ENCODE measurements at places on chromosomes 16 and 17.

GRCh38 chr16:30748634-30749445, 615 bp downstream of the PHKG2 start:
- DNase-seq, result no peak

- DNase-seq, result no peak
These were observed 499.0 kb downstream of the MAF start for GRCh38 chr16:79101491-79101890.

GRCh38 chr17:78422872-78423588, 44.6 kb downstream of the PGS1 start:
- no peak for DNase-seq

DNA sequence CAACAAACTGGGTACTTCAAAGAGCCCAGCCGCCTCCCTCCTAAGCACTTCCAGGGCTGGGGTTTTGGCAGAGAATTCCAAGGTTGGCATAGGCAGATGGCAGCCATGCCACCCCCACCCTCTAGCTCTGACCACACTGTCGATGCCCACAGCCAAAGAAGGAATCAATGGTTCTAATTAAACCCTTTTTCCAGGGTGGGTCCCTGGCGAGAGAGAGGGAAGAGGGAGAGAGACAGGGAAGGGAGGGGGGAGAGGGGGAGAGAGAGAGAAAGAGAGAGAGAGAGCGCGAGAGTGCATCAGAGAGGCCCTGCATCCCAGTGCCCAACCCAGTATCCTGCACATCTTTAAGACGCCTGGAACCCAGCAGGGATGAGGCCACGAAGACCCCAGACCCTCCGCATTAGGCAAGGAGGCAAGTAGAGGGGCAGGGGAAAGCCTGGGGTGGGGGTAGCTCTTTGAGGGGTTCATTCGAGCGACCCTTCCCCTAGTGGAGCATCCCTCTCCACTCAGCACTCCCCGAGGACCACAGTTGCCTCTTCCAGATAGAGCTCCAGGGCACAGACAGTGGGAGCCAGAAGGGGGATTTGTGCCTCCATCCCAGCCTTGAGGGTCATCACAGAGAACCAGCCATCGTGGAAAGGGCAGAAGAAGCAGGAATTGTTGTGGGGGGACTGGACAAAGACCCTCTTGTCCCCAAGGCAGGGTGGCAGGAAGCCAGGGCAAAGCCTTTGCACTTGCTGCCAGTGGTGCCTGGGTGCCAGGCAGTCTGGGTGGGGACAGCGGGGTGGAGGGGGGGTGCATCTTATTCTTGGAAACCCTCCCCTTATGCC, 2.6 kb downstream of the SRCIN1 start:
- DNase-seq, result no peak

- DNase-seq, result no peak
These were observed 230.4 kb upstream of the GSE1 start for GRCh38 chr16:85382717-85383118.

GRCh38 chr16:28003923-28004322, 59.6 kb downstream of the GSG1L start:
- DNase-seq, result no peak

GRCh38 chr17:46147296-46147695, 45.9 kb downstream of the KANSL1 start:
- no peak for DNase-seq

- DNase-seq, result no peak
These were observed 63.0 kb downstream of the GSG1L start for GRCh38 chr16:28000314-28001169.

GRCh38 chr16:53755026-53755910, 51.3 kb downstream of the FTO start:
- DNase-seq, result no peak

DNA sequence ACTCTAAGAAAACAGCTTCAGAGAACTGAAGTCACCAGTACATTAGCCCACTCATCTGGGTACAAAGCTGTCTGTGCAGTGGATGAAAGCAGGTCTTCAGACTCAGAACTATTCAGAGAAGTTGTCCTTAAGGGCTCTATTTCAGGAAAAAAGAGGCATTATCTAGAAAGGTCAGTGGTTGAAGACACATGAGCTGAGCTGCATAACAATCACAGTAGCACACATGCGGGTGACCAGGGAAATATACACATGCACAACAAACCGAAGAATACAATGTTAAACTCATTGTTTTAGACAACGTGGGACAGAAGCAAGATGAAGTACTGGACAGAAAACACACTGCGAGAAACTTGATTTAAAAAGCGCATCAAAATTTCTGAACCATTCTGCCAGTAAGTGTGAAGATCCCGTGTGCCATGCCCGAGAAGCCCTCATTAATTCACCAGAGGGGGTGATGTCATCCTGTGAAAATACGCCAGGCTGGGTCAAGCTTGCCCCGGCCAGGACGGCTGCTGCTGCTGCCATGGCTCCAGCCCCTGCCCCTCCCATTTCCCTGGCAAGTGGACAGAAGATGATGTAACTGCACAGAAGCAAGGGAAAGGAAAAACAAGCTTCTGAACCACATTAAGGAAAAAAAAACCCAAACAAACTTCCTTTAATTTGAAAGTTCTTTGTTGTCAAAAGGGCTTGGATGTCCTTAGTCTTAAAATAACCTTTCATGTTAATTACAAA, 10.1 kb downstream of the DYNC1LI2 start:
- DNase-seq, result no peak

DNA sequence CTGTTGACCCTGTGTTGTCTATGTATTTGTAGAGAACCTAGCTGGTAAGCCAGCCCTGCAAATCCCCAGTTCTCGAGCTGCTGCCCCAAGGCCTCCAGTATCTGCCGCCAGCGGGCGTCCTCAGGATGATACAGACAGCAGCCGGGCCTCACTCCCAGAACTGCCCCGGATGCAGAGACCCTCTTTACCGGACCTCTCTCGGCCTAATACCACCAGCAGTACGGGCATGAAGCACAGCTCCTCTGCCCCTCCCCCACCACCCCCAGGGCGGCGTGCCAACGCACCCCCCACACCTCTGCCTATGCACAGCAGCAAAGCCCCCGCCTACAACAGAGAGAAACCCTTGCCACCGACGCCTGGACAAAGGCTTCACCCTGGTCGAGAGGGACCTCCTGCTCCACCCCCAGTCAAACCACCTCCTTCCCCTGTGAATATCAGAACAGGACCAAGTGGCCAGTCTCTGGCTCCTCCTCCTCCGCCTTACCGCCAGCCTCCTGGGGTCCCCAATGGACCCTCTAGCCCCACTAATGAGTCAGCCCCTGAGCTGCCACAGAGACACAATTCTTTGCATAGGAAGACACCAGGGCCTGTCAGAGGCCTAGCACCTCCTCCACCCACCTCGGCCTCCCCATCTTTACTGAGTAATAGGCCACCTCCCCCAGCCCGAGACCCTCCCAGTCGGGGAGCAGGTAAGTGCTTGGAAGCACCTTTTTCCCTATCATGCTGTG, 23.1 kb upstream of the CDC6 start:
- DNase-seq, result no peak

- DNase-seq, result no peak
These were observed 42.4 kb upstream of the DOC2B start for GRCh38 chr17:223723-224471.

DNA sequence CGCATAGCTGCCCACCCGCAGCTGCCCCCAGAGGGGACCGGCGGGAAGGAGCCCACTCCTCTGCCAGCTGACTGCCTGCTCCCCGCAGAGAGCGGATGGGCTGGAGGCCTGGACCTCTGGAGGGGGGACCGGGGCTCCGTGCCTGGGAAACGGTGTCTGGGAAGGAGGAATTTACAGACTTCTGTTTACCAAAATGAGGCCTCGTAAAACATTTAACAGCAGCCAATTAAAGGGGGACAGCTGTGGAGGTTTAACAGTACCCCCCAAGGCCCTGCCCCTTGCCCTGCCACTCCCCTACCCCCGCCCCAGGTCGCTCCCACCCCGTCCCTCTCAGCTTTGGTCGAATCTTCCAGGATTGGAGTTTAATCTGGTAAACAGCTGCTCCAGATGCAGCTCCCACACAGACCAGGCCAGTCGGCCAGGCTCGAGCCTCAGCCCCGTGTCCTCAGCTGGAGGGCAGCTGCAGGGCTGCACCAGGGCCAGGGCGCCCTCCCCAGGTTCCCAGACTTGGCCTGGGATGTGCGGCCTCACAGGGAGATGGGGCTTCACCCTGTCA, 41.1 kb downstream of the BAHCC1 start:
- DNase-seq, result no peak

GRCh38 chr16:85612191-85612800, 826 bp upstream of the GSE1 start:
- peak; percentile 30 for DNase-seq

DNA sequence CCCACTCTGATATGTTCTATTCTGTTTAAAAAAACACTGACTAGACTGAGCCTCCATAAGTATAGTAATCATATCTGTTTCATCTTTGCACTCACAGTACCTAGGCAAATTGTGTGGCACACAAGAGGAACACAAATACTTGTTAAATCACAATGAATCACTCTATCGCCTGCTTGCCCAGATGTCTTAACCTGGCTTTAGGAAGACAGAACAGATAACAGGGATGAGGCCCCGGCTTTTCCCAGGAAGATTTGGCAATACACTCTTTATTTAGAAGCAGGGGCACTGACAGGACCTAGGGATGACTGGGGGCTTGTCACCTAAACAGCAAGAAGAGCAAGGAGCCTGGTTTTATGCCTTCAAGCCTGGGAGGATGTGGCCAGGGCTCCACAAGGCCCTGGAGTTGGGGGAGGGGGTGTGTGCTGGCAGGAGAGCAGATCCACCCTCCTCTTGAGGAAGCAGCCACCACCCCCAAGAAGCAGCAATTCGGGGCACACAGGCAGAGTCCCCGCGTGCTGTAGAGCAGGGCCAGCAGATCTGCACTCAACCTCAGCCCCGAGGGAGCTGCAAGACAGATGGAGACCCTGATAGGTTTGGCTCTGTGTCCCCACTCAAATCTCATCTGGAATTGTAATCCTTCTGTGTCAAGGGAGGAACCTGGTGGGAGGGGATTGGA, 41.0 kb upstream of the KSR1 start:
- DNase-seq, result no peak

DNA sequence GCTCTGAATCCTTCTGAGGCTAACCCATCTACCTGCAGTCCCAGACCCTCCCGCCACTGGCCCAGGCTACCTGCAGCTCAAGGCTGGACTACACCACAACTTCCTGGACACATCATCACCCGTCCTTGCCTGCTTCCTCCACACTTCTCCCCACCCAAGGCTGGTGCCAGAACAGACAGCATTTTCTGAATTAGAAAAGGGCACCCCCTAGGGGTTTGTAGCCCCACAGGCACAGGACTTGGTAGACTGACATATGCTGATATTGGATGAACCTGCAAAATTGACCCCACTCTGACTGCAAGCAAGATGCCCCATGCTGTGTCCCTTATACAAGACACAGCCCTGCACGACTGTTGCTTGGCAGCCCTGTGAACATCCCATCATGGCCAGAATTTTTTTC, 271.5 kb upstream of the C16orf82 start:
- DNase-seq, result no peak

GRCh38 chr16:10584981-10585438, 4.6 kb upstream of the EMP2 start:
- no peak for DNase-seq

- no peak for DNase-seq
These were observed 2.1 kb downstream of the SEPTIN1 start for GRCh38 chr16:30380072-30380802.

- DNase-seq, result no peak
These were observed 28.6 kb downstream of the RAI1 start for GRCh38 chr17:17709815-17710321.

GRCh38 chr17:28097901-28098300, 55.4 kb downstream of the NLK start:
- no peak for DNase-seq

GRCh38 chr16:27046958-27047518, 19.7 kb upstream of the C16orf82 start:
- no peak for DNase-seq
